ENCODE measurements at places on chromosomes 6 and 20. TPM values are rescaled to one million over a fixed set of nuclear protein-coding genes. Genes with fewer than 3 reads are reported as not detected.

- DNase-seq, result no peak
Measured at GRCh38 chr6:38975621-38976049, 72.9 kb upstream of the GLP1R start.

Gene CRISP3
- total RNA-seq, result not detected

- DNase-seq, result no peak
Measured at GRCh38 chr6:45326698-45327417, 1.3 kb upstream of the RUNX2 start.

DNA sequence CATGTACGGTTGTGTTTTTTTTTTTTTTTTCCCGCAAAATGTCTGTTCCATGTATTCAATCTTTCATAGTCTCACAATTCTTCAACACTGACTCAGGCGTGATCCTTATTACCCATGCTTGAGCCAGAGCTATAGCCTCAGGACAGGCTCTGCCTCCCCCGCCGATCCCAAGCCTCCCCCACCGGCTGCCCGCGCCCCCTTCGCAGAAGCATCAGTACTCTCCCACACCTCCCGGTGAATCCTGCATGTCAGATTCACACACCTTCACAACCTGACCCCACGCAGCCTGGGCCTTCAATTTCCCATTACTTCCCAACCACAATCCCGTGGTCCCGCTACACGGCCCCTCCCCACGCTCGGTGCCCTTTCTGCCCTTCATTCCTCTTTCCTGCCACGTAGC lies 401.5 kb upstream of the JARID2 start:
- DNase-seq, result no peak

Gene ARMH2
- total RNA-seq, result not detected

Gene ABHD16B
- total RNA-seq, result not detected

DNA sequence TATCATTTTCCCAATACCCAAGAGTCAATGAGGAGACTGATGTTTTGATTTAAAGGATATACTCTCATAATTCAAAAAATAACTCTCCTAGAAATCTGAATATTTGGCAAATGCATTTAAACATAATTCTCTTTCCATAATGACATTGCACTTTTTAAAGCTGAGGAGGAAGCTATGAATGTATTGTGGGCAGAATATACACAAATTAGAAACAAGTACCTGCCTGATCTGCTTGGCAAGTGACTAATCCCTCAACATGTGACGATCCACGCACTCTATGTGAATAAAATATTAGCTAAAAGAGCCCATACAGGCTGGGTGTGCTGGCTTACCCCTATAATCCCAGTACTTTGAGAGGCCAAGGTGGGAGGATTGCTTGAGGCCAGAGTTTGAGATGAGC lies 88.3 kb upstream of the CCDC28A start:
- no peak for DNase-seq

DNA sequence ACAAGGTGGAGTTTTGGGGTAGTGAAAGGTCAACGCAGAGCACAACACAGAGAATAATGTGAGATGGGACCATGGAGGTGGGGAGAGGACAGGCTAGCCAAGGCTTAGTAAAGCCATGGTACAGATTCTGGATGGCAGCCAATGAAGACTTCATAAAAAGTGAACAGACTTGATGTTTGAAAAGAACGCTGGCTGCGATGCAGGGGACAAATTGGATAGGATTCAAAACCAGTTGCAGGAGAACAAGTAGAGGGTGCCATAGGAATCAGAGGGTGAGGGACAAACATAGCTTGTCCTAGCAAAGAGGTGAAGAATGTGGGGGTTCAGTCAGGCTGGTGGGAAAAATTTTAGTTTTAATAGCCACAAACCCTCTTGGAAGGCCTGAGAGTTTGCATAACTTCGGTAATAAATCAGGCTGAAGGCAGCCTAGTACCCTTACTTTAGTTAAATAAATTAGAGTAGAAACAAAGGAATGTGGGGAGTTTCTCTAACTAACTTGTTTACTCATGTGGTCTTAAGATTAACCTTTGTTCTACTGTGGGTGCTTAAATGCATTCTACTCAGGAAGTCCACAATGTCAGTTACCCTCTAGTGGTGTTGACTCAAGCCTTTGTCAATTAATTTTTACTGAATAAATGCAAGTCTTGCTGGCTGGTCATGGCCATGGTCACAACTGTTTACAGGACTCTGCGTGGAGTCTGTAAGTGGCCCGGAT lies 216.4 kb downstream of the C6orf118 start:
- DNase-seq, result no peak

GRCh38 chr6:15493437-15494168 lies 169.2 kb downstream of the DTNBP1 start:
- DNase-seq, result no peak

DNA sequence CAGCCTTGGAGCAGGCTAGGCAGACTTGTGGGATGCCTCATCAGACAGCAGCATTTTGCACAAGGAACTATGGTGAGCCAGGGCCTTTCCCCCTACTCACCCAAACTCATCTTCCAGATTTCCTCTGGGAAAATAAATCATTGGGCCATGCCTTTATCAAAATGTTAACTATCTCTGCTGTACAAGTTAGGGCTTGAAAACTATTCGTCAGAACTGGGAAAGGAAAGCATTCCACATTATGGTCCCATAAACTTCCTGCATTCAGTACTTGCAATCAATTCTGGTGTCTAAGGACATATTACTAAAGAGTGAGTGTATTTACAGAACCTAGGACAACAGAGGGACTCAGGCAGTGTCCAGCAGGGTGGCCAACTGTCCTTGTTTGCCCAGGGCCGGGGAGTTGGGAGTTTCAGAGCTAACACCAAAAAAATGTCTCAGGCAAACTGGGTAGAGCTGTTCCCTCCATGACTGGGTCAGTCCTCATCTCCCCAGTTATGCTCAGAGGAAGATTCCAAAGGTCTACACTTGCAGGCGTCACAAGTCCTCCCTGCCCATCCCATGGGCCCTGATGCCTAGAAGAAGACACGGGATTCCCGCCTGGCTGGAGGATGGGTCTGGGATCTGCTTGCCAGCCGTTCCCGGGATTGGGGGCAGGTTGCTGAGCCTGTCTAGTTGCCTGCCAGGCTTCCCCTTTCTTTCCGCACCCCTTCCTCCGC lies 72.2 kb downstream of the SLC22A3 start:
- no peak for DNase-seq

DNA sequence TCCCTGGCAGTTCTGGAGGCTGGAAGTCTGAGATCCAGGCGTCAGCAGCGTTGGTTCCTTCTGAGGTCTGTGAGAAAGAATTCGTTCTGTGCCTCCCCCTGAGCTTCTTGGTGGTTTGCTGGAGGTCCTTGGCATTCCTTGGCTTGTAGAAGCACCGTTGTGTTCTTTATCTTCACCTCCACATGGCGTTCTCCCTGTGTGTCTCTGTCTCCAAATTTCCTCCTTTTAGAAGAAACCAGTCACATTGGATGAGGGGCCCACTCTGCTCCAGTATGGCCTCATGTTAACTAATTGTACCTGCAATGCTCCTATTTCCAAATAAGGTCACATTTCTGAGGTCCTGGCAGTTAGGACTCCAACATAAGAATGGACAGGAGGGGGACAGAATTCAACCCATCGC lies 73.0 kb upstream of the BACH2 start:
- no peak for DNase-seq

GRCh38 chr6:102298051-102298450 lies 904.5 kb downstream of the GRIK2 start:
- DNase-seq, result no peak

GRCh38 chr20:49608752-49609670 lies 41.1 kb upstream of the PTGIS start:
- no peak for DNase-seq

Gene JAG1
- 60.1 TPM for total RNA-seq

DNA sequence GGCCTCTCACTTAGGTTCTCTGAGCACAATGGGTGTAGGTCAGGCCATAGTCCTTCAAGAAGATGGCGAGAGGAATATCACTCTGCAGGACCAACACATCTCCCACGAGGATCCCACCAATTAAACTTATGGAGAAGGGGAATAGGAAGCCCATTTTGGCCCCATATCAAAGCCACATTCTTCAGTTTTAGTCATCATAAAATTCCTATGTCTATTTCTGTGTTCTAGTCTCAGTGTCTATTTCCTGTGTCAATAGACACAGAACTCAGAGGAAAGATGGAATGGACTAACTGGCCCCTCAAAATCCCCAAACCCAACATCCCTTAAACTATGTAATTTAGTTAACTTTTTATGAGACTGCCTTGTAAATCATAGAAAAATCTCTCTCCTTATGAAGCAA lies 216.8 kb downstream of the HACE1 start:
- no peak for DNase-seq

GRCh38 chr20:7195704-7196103 lies 428.2 kb downstream of the BMP2 start:
- peak; percentile 34 for DNase-seq

- DNase-seq, result no peak
Measured at GRCh38 chr6:157469378-157469777, 88.4 kb downstream of the ZDHHC14 start.

DNA sequence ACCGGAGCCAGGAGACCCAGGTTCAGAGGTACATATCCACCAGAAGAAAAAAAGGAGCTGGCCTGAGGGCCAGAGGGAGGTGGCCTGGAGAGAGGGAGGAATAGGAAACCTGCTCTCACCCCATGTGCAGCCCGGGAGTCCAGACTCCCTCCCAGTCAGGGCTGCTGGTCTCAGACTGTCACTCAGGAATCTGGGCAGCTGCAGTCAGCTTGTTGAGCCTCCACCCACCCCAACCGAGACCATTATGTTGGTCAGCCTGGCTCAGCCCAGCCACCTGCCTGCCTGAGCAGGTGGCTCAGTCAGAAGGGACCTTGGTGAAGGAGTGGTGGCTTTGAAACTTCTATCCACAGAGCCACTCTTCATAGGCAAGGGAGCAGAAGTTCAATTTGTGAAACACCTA lies 53.3 kb upstream of the EPB41L1 start:
- DNase-seq, result no peak

DNA sequence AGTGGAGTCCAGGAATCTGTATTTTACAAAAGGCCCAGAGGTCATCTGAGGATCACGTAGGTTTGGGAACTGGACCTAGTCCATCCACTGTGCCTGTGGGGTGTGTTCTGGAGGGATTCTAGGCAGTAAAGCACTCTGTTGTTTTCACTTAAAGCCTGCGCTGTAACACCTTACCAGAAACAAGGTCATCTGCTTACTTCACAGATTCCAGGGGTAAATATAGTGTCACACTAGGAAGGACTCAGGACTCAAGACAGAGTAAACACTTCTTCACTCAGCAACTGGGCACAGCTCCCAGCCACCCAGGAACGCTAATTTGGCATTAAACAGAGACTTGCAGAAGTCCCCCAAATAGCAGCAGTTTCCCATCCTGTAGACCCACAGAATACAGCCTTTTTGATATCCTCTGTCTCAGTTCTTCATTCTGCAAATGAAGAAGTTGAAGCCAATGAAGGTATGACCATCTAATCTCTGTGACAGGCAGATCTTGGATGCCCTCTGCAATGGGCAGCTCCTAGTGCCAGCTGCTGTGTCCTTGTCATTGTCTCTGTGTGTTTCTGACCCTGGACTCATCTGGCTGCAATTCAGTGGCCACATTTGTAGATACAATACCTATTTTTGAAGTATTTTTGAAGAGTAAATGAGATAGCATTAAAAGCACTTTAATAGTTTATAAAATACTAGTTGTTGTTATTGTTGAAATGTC lies 129.1 kb downstream of the SLC24A3 start:
- no peak for DNase-seq

Gene GPR63
- under 0.01 TPM for total RNA-seq
